ENCODE measurements at places on chromosomes 7 and 10.

GRCh38 chr7:106126170-106126938, 14.2 kb upstream of the SYPL1 start:
- DNase-seq = peak; percentile 48

- DNase-seq = no peak
These were observed 65.6 kb upstream of the NANOS1 start for GRCh38 chr10:118963933-118964332.

DNA sequence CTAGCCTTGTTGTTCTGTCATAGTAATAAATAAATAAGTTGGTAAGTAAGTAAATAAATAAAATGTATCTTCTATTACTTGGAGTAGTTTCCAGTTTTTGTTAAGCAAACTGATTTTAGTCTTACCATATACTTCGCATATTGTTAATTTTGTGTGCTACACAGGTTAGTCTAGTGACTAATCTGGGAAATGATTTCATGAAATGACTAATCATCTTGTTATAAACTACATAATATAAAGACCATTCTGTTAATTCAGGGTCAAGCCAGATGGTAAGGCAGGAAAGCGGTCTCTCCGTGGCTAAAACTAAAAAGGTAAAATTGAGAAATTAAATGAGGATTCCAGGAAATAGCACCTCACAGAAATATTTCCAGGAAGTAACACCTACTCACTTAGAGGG, 58.5 kb upstream of the FOXP2 start:
- DNase-seq = peak; percentile 35

DNA sequence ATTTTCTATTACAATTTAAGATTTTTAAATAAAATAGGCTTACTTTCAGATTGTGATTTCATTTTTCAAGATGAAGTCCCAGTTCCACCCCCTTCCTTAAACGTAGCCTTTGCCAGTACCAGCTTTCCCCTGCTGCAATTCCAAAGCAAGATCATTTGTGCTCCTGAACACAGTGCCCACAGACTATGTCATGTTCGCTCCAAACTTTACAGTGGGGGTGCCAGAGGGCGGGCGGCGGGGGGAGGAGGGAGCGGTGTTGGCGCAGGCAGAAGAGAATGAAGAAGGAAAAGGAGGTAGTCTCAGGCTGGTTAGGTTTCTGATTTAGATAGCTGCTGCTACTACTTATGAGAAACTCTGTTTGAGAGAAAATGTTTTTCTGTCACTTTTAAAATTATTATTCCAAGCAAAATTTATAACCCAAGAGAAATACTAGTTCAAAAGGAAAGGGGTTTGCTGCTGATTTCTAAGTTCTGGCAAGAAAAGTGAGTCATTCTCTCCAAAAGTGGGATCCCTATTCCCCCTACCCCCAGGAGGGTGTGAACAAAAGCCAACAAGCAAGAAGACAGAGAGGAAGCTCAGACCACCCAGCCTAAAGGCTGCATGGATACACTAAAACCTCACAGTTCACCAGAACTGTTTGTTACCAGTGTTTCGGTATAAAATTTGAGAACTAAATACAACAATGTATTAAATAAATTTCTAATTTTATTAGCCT, 109.6 kb downstream of the SRPK2 start:
- DNase-seq = no peak

- DNase-seq = no peak
These were observed 8.0 kb downstream of the DLX5 start for GRCh38 chr7:97016381-97017191.

- no peak for DNase-seq
These were observed 29.0 kb downstream of the TIMM23 start for GRCh38 chr10:46001187-46001756.

DNA sequence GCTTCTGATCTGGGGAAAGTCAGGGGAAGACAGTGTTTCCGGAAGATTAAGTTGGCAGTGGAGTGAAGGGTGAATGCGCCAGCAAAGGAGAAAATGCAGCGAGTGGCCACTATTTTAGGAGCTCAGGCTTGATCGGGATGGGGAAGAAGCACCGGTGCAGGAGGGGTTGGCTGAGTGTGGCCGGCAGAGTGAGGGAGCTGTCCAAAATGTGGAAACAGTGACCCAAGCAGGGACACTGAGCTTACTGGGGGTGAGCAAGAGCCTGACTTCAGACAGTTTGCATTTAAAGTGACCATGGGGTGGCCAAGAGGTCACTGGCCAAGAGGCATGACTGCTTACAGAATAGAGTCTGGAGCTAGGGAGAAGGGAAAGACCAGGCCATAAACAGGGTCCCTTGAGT, 79.3 kb downstream of the GOLGA7B start:
- DNase-seq = no peak

DNA sequence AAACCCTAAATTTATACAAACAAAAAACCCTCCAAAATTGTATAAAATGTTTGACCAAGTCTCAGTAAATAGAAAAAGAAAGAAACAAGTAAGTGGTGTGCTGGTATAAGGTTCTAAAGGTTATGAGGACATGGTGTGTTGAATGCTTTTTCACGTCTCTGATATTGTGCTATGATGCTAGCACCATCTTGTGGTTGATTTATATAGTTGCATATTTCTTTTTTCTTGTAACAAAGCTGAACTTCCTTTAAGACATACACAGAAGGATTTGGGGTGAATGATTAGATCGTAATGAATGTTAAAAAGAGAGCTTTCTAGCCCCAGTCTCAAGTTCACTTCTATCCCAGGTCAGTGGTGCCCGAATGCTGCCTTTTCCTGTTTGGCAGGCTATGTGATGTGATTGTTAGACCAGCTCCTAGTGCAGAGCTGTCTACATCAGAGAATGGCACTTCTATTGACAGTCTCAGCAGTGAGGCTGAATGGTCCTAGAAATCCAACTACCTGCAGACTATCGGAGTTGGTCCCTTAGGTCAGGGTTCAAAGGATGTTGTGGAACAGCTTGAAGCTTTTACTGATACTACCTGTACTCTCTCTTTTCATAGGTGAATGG, 25.0 kb downstream of the VTI1A start:
- DNase-seq = peak; percentile 46

Data from foreskin keratinocyte (primary cell).